A549 treated with DMSO at 1 μM for 4 hours (cell line): ENCODE measurements at places on chromosomes 6 and 20. TPM values are rescaled to one million over a fixed set of nuclear protein-coding genes. Genes with fewer than 3 reads are reported as not detected.

LY6G6F gene
- not detected in 5 replicates for total RNA-seq

UBE2V1 gene
- 112 to 149 TPM (median 124 TPM) in 5 replicates for total RNA-seq

FOXA2 gene
- total RNA-seq, result 14.3 to 19.5 TPM (median 17.5 TPM) in 5 replicates

PTCHD4 gene
- 0.05 to 0.08 TPM (median 0.06 TPM) in 4 of 5 replicates, not detected in the other for total RNA-seq

ULBP2 gene
- 3.4 to 4.6 TPM (median 3.5 TPM) in 5 replicates for total RNA-seq

HCK gene
- total RNA-seq, result 0.03 to 0.11 TPM (median 0.09 TPM) in 3 of 5 replicates, not detected in the others

EEF1A2 gene
- total RNA-seq, result 128 to 177 TPM (median 145 TPM) in 5 replicates

NHLRC1 gene
- 1.4 to 2.7 TPM (median 1.9 TPM) in 5 replicates for total RNA-seq

SLC22A23 gene
- 8.4 to 11.8 TPM (median 10.6 TPM) in 5 replicates for total RNA-seq

RRP36 gene
- total RNA-seq, result 69.0 to 76.3 TPM (median 74.7 TPM) in 5 replicates

RAET1E gene
- 2.2 to 3.4 TPM (median 2.9 TPM) in 5 replicates for total RNA-seq
